Thyroid gland (tissue), 4 donors: ENCODE measurements at places on chromosomes 1 and 21.

- no peak for DNase-seq
Observed at GRCh38 chr1:93186667-93187066, 6.1 kb downstream of the CCDC18 start.

DNA sequence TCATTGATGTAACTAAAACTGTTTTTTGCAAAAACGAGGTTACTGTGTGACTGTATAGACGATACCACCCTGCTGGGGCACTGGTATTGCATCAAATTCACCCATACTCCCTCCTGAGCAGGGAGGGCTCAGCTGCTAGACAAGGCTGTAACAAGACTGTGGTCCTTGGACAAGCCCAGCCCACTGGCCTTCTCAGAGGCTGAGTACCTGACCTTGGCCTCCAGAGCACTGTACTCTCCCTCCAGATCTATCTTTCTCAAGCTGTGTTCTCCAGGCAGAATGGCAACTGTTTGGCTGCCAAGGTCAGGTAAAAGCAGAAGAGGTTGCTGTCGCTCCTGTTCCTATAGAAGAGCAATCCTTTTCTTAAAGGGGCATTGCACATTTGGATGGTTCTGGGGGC is 8.5 kb downstream of the OLFML2B start:
- DNase-seq: no peak

- DNase-seq: no peak
Observed at GRCh38 chr1:90715309-90715708, 1.8 kb downstream of the BARHL2 start.

DNA sequence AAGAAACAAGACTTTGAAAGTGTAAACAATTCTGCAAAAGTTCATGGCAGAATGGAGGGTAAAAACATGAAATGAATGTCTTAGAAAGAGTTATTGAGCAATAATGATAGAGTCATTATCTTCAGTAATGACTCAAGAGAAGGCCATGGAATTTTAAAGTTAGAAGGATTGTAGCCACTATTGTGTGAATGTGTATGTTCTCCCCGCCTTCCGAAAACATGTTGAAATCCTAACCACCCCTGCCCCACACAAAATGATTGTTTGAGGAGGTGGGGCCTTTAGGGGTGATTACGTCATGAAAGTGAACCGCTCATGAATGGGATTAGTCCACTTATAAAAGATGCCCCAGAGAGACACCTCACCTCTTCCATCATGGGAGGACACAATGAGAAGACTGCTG is 93.8 kb upstream of the CCDC190 start:
- no peak for DNase-seq

- DNase-seq: no peak
Observed at GRCh38 chr1:224801844-224802490, 127.5 kb upstream of the DNAH14 start.
